ENCODE measurements at places on chromosomes 2 and 18. TPM values are rescaled to one million over a fixed set of nuclear protein-coding genes. Genes with fewer than 3 reads are reported as not detected.

Gene IL1RN
- total RNA-seq: not detected

Gene DNAJB2
- total RNA-seq: 42.6 TPM

Gene FSHR
- not detected for total RNA-seq

Gene CDH2
- not detected for total RNA-seq

Gene SCYGR6
- not detected for total RNA-seq

Gene REG3A
- total RNA-seq: not detected

Gene SLC5A7
- total RNA-seq: not detected

Gene CLEC4F
- not detected for total RNA-seq

Gene RETSAT
- 23.6 TPM for total RNA-seq

Gene LIMS3
- total RNA-seq: 2.5 TPM

Gene IL1F10
- total RNA-seq: not detected

Gene ALLC
- not detected for total RNA-seq

Gene FAM237A
- total RNA-seq: not detected

Gene CTAGE1
- total RNA-seq: not detected

Gene ADGRF3
- total RNA-seq: 5.9 TPM

Gene TUBA4B
- not detected for total RNA-seq

Gene SOCS6
- total RNA-seq: 3.2 TPM

Gene RAPGEF4
- total RNA-seq: 0.43 TPM

Gene LIMS2
- total RNA-seq: 51.7 TPM

Gene SIGLEC15
- total RNA-seq: not detected

Gene HEATR5B
- total RNA-seq: 24.3 TPM

Gene POTEI
- not detected for total RNA-seq
